ENCODE measurements at places on chromosomes 5 and 9. TPM values are rescaled to one million over a fixed set of nuclear protein-coding genes. Genes with fewer than 3 reads are reported as not detected.

The CDC20B gene
- total RNA-seq, result not detected

The RGMB gene
- 34.9 TPM for total RNA-seq

The TAS2R1 gene
- total RNA-seq, result not detected

The ARSI gene
- 2.0 TPM for total RNA-seq

The RANBP17 gene
- total RNA-seq, result 2.3 TPM

The TRIP13 gene
- total RNA-seq, result 29.8 TPM

The TOR4A gene
- 16.0 TPM for total RNA-seq

The SLC6A19 gene
- not detected for total RNA-seq

The SOHLH1 gene
- not detected for total RNA-seq

Measured in subcutaneous preadipocyte (primary cell).